Progenitor cell of endocrine pancreas (in vitro differentiated cells): ENCODE measurements at places on chromosomes 13 and 19.

DNA sequence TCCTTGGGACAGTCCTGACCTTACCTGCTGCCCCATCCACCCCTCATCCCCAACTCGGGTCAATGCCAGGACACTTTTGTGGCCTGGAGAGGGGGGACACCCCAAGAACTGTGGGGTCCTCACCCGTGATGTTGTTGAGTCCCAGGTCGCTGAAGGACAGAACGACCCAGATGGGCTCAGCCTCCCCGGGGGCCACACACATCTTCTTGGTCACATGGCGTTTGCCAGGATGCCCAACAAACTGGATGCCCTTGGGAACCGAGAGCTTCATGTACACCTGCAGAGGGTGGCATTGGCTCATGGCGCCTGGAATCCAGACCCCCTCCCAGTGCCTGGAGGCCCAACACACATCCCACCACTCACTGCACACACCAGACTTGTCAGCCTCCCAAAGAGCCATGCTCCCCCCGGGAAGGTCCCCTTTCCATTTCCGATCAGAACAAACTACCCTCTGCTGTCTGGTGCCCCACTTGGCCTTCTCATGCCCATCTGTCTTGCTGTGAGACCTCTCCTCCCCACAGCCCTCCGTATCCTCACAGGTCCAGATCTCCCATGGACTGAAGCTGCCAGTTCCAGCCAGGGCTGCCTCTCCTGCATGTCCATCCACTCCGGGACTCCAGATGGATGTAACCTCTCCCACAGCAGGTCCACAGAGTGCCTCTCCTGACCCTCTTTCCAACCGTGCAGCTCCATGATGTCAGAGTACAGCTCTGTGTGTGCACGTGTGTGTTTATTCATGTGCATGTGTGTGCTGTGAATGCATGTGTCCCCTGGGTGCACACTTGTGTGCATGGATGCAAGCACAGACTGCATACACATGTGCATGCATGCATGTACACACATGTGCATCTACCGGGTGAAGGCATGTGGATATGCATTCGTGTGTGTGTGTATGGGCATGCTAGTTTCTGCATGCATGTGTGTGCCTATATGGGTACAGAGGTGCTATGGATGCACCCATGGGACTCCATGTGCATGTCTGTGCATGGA, 58.4 kb downstream of the F2RL3 start:
- no peak for DNase-seq

DNA sequence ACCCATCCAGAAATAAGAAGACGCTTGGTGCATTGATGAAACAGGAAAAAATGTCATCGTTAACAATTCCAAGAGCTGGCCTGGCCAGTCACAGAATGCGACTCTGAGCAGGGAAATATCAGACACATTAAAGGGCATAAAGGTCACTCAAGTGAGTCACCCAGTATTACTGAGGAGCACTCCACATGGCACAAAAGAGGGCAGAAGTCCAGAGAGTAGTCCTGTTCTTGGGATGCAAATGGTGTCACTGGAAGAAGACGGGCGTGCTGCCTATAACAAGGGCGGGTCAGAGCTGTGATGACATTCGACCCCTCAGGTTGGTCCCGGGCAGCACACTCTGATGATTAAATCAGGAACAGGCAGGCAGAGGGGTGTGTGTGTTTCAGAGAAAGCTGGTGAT, 720.3 kb downstream of the UQCRFS1 start:
- DNase-seq = no peak

- DNase-seq = peak; percentile 52
Measured at GRCh38 chr19:45667620-45668341, at the start of gene GIPR. TSS of gene GIPR (plus strand) at chr19:45668221. CDS start at chr19:45669521, 1,300 bp downstream.

GRCh38 chr19:1855828-1856255, 7.5 kb downstream of the KLF16 start:
- DNase-seq = no peak

GRCh38 chr13:58950911-58951310, 1212.8 kb downstream of the DIAPH3 start:
- no peak for DNase-seq

DNA sequence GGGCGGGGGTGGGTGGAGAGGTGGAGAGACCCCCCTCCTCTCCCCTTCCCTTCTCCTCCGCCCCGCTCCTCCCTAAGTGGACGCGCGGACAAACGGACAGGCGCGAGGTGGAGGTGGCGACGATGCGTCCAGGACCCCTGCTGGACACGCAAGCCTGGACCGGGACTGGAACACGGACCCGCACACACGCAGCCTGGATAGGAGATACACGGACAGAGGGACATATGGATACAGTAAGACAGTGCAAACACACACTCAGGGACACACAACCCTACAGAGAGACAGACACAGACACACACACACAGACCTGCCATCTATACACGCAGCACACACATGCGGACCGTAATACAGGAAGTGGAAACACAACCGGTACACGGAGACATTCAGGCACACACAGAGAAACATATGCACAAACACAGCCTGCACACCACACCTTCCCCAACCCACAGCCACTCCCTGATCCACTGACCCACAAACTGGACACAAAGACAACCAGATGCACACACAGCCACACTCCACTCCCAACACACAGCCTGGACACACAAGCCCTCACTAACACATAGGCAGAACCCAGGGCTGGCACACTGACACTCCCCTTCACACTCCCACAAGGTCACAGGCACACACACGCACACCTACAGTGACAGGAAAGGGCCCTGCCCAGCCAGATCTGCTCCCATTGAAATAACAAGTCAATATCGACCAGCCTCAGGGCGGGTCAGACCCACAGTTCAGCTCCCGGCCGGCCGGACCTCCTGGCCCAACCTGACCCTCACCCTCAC, 696 bp upstream of the ERFL start:
- no peak for DNase-seq

- DNase-seq = no peak
Measured at GRCh38 chr19:35759697-35760096, 1.7 kb downstream of the PROSER3 start.

- no peak for DNase-seq
Measured at GRCh38 chr13:77565635-77566034, 30.1 kb downstream of the SCEL start.

- DNase-seq = peak; percentile 30
Measured at GRCh38 chr13:75481176-75482069, 546 bp downstream of the TBC1D4 start.

DNA sequence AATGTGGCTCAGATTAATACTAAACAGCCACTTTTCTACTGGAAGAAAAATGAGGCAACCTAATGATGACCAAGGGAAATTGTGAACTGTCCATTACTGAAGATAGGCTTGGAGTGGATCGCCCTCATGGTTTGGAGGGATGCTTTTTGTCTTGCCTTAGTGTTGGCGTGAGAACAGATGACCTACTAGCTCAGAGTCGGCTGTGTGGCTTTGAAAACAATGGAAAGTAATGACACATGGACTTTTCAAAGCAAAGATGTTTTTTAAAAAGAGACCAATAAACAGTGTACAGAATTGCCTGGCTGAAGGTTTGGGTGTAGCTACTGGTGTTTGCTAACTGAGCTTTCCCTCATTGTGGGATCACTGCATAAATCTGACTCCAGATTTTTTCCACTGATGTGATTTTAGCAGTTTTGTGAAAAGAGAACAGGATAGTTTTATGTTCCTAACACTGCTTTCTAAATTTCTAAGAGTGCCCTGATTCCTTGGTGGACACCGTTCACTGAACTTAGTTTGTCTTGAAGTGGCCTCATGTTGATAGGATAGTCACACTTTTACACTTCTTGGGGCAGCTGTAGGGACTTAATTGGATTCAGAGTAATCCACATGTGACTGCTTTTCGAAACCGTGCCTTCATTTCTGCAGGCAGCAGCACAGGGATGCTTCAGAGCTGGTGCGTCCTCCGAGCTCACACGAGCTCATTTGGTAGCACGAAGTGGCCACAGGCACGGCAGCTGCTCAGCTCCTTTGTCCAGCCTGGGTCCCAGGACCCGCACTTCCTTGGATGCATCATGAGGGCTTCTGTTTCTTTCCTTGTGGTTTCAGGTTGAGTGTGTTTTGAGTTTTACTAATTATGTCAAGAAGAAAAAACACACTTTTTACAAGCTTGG, 4.3 kb downstream of the CEBPG start:
- DNase-seq = no peak

DNA sequence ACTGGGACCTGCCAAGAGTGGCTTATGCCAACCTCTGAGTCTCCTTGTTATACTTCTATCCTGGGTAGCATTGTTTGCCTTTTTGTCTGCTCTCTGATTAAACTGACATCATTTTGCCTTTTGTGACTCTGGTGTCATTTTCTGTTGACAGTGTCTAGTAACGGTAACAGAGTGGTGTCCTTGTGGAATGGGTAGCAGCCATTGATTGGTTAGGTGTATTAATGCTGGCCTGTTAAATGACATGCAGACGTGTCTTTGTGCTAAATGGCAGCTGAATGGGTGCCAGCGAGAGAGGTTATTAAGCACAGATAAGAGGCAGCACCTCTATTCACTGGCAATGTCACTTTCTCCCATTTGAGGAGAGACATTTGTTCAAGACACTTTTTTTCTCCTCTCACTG, 1289.4 kb downstream of the PCDH9 start:
- DNase-seq = no peak

DNA sequence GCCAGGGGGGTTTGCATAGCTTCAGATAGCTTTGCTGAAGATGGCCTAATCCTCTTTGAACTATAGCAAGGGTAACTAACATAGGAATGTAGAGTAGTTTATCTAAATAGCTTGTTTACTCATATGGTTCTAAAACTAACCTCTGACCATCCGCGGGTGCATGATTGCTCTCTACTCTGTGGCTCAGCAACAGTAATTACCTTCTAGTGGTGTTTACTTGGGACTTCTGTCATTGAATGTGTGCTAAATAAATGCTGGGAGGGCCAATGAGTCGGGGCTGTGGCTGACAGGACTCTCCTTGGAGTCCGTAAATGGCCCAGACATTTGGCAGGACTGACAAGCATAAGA, 1461.9 kb downstream of the UQCRFS1 start:
- no peak for DNase-seq

DNA sequence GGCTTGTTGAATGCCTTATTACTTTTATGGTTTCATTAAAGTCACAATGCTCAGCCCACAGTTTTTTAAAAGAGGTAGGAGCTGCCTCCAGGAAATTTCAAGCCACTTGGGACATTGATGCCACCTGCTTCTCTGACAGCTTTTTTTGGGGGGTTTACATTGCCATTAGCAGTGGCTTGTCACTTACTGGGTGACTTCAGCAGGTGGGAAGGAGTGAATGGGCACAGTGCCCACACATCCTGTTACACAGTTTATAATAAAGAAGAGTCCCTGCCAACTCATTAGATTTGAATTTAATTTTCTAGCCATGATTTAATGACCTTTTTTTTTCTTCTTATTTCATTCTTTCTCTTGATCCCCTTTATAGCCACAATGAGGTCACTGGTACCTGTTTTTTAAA, 61.0 kb downstream of the NHLRC3 start:
- DNase-seq = no peak

DNA sequence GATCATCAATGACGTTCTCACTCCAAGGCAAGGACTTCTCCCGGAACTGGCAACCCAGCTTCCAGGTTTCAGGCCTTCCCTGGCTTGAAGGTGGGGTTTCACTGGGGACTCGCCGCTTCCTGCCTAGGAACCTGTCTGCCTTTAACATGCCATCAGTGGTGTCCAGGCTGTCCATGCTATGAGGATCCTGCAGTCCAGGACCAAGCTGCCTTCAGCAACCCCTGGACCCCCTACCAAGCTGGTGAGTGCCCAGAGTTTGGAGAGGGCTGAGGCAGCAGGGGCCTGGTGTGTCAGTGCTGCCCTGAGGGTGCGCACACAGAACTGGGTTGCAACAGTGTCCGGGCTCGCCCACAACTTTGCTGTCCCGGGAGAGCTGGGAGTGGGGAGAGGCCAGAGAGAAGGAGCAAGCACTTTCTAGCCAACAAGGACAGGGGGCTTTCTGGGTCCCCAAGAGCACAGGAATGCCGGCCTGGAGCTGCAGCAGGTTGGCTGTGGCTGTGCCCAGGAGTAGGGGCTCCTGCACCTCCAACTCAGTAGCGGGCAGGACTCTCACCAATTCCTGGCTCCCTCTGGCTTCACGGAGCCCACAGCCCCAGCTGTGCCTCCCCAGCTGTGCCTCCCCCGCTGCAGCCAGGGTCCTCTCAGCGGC, 1563.2 kb upstream of the MIR17HG start:
- DNase-seq = no peak

- no peak for DNase-seq
Measured at GRCh38 chr19:15111758-15112157, 4.6 kb downstream of the SYDE1 start.

DNA sequence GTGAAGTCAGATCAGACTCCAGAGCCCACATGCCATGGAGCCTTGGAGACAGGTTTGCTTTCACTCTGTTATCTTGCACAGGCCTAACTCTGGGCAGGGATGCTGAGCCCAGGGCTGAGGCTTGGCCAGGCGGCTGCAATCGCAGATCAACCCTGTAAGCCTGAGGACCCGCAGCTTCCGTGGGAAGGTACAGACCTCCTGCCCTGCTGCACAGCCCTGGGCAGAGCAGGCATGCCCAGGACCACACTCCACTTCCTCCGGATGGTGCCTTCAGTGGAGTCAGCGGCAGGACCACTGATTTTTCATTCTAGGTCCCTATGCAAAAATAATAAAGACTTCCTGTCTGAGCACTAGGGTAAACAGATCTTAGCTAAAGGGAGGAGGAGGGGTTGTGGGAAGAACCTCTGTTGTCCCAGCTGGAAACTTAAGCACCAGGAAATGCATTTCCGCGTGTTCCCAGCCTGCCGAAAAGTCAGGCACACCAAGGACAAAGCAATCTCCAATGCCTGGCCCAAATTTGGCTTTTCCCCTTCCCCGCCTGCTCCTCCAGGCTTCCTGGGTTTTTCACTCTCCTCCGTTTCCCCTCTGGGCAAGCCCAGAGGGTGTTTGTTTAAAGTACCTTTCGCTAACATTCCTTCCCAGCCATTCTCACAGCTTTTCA, 87.3 kb downstream of the KCTD15 start:
- DNase-seq = no peak

GRCh38 chr13:98507282-98507797, 69.6 kb downstream of the STK24 start:
- no peak for DNase-seq

- DNase-seq = no peak
Measured at GRCh38 chr13:30151388-30151787, 156.0 kb downstream of the KATNAL1 start.

GRCh38 chr19:2046046-2046907, 4.8 kb downstream of the MKNK2 start:
- no peak for DNase-seq

DNA sequence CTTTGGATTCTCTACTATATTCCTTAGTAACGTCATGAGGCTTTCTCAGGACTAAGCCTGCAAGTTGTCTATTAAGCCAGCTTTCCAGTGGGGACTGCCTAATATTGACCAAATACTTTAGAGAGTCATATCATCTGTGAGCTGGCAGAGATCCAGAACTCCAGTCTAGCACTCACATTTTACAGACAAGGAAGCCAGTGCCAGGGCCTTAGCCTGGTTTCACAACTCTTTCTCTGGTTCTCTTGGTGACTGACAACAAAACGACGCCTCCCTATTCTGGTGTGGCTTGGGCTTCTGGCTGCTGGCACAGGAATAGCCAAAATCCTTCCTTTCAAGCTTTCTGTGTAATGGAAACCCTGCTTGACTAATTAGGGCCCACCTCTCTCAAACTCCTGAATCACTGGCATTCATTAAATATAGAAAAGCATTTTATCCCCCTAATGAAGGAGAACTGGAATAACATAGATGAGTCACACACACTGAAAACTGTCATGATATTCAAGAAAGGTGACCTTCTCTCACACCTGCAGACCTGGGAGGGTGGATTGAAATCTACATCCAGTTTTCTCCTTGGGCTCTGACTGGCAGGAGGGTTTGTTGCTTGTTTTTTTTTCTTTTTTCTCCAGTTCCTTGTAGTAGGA, 75.2 kb upstream of the UBL3 start:
- DNase-seq = no peak
